ENCODE measurements at places on chromosomes 12 and 14.
A peak's percentile ranks its signal among the peaks of the same experiment; 100 is the strongest.

GRCh38 chr14:66959437-66960050 lies 229.7 kb upstream of the GARIN2 start:
- DNase-seq: no peak

- no peak for DNase-seq
Measured at GRCh38 chr12:126627596-126627995, 1562.4 kb downstream of the AACS start.

- peak; percentile 90 for DNase-seq
Measured at GRCh38 chr14:105473677-105474482, 741 bp upstream of the CRIP2 start.

DNA sequence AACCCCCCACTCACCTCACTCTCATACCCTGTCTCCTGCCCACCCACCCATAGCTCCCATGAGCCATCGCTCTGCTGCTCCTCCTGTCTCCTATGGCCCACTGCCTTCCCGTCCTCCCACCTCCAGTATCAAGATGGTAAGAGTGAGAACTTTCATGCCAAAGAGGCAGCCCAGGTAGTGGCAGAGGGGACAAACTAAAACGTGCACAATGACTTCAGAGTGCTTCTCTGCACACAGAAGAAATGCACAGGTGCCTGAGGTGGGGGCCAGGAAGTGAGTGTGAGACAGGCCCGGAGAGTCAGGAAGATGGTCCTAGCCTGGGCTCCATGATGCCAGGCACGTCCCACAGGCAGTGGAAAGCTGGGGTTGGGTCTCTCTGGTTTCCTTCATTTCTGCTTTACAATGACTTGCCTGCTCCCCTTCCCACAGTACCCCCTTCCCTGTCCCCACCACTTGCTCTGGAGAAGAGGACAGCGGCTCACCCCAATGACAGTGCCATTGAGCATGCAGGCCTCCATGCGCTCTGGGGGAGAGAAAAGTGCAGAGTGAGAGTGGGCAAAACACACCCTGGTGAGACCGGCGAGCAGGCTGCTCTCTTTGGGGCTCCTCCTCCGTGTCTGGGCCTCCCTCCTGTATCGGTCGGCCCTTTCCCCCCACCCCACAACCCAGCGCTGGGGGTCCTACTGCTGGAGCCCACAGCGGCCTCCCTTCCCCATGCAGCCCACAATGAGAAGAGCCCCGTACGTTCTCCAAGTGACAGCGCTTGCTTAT lies 22.8 kb upstream of the ANO2 start:
- no peak for DNase-seq

GRCh38 chr12:65501093-65501621 lies 222.7 kb downstream of the MSRB3 start:
- DNase-seq: no peak

DNA sequence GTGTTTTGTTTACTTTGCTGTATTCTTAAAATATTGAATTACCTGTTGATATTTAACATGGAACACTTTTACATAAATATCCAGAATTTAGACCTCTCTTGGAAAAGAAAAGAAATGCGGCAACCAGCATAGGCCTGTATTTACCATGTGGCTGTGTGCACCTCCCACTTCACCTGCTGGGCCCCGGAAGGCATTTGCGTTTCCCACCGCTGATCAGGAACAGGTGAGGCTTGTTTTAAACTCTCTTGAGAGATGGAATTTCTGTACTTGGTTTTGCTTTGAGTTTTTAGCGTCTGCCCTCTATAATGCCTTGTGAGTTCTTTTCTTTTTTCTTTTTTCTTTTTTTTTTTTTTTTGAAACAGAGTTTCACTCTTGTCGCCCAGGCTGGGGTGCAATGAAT lies 124.2 kb downstream of the GLT1D1 start:
- no peak for DNase-seq
